ENCODE measurements at places on chromosomes 2 and 18. TPM values are rescaled to one million over a fixed set of nuclear protein-coding genes. Genes with fewer than 3 reads are reported as not detected.

SPC25 gene
- 5.1 TPM for total RNA-seq

FAP gene
- 134 TPM for total RNA-seq

VIT gene
- 8.8 TPM for total RNA-seq

ATAD2B gene
- 11.7 TPM for total RNA-seq

HSPE1 gene
- total RNA-seq: 90.9 TPM

TRPM8 gene
- total RNA-seq: 0.20 TPM

ICOS gene
- total RNA-seq: not detected

CTLA4 gene
- not detected for total RNA-seq

MAL gene
- total RNA-seq: not detected

RASGRP3 gene
- 0.73 TPM for total RNA-seq

C2orf80 gene
- not detected for total RNA-seq

NCKAP5 gene
- total RNA-seq: 0.37 TPM

COL3A1 gene
- total RNA-seq: 1,584 TPM

SCYGR4 gene
- not detected for total RNA-seq

HAUS1 gene
- total RNA-seq: 39.9 TPM

SLC19A3 gene
- total RNA-seq: 1.4 TPM

NEU2 gene
- not detected for total RNA-seq

SERPINB2 gene
- 3.5 TPM for total RNA-seq

GNLY gene
- total RNA-seq: not detected

DOK1 gene
- total RNA-seq: 14.7 TPM

DLX1 gene
- total RNA-seq: under 0.01 TPM

GPR45 gene
- total RNA-seq: not detected

NEURL3 gene
- total RNA-seq: not detected

Measured in subcutaneous preadipocyte (primary cell).